ENCODE measurements at places on chromosomes 5 and 9.

- DNase-seq, result no peak
Observed at GRCh38 chr5:58184910-58185309, 275.0 kb downstream of the PLK2 start.

DNA sequence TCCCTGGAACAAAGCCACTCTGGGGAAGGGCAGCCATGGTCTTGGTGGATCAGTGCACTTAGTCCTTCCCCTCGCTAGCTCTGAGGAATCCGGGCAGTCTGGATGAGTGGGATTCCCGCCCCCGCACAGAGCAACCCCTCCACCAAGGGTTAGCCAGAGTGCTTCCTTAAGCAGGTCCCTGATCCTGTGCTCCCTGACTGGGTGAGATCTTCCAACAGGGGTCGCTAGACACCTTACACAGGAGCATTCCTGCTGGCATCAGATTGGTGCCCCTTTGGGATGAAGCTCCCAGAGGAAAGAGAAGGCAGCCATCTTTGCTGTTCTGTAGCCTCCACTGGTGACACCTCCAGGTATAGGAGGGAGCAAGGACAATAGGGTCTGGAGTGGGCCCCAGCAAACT is 228.8 kb downstream of the AP3B1 start:
- peak; percentile 7 for DNase-seq

DNA sequence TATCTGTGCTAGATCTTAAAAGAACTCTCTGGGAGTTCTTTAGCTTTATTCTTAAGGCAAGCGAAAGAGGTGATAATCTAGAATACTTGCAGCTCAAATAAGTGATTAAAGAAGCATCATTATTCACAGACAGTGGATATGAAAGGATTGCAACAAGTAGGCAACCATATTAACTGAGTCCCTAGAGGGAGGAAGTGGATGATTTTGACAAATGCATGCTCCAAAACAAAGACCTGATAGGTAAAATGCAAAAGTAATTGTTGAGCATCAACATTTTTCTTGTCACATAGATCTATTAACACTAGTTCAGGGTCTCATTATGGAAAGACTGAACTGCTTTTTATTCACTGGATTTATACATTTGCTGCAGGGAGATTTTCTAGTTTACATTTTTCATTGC is 109.1 kb downstream of the EDIL3 start:
- no peak for DNase-seq

DNA sequence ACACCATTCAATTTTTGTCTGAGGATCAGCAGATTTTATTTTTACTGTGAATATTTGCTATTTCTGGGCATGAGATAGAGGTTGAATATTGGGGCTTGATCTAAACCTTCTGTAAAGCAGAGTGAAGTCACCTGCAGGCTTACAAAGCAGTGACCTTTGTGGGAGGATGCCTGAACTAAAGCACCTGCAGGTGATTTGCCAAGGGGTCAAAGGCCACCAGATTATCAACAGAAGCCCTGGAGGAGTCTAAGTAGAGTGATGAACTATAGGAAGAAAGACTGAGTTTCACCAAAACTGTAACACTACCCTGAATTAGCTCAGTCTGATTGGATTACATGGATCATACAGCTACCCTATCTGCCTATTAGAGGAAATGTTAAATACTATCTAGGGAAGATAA is 144.3 kb upstream of the PRLR start:
- no peak for DNase-seq

DNA sequence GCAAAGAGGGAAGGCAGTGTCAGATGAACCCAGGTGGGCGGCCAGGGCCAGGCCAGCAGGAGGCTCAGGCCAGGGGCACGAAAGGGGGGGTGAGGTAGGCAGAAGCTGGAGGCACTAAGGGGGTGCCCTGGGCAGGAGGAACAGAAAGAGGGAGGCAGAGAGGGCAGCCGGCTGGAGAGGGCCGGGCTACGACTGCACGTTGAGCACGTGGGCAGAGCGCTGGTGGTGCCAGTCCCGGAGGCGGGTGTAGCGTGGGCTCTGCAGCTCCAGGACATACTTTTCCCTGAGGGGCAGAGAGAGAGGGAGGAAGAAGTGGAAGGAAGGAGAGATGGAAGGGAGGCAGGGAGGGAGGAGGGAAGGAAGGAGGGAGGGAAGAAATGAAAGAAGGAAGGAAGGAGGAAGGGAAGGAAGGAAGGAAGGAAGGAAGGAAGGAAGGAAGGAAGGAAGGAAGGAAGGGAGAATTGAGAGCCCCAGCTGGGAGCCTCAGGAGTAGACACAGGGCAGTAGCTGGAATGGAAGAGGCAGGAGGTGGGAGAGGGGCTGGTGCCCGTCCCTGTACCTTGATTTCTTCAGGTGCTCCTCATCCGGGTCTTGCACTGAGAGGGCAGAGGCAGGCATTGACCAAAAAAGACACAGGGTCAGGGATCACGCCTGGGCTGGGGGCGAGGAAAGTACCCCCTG is 7.0 kb downstream of the PDLIM7 start:
- DNase-seq, result no peak

GRCh38 chr5:375921-376798 is 54.6 kb downstream of the AHRR start:
- no peak for DNase-seq

GRCh38 chr5:29208024-29208423 is 1985.5 kb upstream of the CDH6 start:
- no peak for DNase-seq

GRCh38 chr5:6885581-6885980 is 172.3 kb downstream of the TENT4A start:
- DNase-seq, result no peak

DNA sequence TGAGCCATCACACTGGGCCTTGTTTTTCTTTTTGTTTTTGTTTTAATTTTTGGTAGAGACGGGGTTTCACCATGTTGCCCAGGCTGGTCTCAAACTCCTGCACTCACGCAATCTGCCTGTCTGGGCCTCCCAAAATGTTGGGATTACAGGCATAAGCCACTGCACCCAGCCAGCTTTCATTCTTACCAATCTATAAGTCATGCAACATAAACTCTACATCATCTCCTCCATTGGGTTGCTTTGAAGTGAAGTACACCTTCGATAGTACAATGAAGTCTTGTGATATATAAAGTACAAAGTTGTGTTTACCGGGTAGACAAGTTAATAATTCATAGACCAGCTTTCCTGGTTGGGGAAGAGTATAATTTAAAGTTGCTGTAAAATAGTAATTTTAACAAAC is 8.8 kb upstream of the CDK7 start:
- no peak for DNase-seq

- DNase-seq, result no peak
Observed at GRCh38 chr5:107135391-107135790, 535.3 kb downstream of the EFNA5 start.

DNA sequence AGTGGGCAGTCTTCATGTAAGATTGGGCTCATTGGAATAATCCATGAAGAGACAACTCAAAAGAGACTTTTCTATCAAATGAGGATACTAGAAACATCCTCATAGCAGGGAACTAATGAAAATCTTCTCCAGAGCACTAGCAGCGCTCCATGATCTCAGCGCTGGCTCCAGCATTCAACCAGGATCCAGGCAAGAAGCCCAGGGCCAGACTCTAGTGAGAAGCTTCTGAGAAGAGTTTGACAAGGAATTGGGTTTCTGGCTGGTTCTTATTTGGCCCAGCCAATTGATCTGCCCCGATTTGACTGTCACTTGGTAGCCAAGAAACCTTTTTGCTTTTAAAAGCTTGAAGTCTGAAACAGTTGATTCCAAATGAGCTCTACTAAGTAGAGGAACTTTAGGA is 60.1 kb downstream of the AOPEP start:
- DNase-seq, result no peak

- DNase-seq, result no peak
Observed at GRCh38 chr9:113350107-113350661, 843 bp downstream of the BSPRY start.

- no peak for DNase-seq
Observed at GRCh38 chr9:126395439-126396212, 69.0 kb downstream of the MVB12B start.

GRCh38 chr5:102590467-102590866 is 91.7 kb upstream of the SLCO6A1 start:
- no peak for DNase-seq

DNA sequence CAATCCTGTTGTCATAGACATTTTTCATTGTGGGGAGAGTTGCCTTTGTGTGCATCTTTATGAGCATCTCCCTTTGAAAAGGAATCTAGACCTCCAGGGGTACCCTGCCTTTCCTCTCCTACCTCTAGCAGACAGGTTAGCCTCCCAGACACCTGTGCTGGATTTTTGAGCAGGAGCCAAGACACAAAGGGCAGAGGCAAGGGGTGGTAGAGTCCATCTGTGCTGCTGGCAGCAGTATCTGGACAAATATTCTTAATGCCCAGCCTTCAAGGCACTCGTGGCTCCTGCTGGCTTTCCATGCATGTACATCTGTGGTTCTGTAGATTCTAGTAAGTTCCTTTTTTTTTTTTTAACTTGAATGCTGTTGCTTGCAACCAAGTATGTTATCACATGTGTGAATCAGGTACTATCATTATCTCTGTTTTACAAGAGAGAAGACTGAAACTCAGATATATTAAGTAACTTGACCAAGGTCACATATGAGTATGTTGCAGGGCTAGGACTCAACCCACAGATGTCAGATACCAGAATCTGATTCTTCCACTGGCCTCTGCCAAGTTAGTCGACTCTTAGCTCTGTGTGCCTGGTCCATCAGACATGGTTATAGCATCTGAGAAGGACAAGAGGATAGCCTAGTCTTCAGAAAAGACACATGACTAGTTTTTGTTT is 32.9 kb upstream of the GPR151 start:
- DNase-seq, result no peak

DNA sequence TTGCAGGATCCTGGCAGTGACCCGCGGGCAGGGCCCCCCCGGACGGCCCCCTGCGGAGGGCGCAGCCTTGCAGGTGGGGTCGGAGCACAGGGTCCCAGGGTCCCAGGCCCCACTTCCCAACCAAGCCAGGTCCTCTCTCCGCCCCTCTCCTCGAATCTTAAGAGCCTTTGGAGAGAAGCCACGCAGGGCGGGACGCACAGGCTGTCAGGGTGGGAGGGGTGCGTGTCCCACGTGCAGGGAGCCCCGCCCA is 18.4 kb upstream of the EGFL7 start:
- no peak for DNase-seq

DNA sequence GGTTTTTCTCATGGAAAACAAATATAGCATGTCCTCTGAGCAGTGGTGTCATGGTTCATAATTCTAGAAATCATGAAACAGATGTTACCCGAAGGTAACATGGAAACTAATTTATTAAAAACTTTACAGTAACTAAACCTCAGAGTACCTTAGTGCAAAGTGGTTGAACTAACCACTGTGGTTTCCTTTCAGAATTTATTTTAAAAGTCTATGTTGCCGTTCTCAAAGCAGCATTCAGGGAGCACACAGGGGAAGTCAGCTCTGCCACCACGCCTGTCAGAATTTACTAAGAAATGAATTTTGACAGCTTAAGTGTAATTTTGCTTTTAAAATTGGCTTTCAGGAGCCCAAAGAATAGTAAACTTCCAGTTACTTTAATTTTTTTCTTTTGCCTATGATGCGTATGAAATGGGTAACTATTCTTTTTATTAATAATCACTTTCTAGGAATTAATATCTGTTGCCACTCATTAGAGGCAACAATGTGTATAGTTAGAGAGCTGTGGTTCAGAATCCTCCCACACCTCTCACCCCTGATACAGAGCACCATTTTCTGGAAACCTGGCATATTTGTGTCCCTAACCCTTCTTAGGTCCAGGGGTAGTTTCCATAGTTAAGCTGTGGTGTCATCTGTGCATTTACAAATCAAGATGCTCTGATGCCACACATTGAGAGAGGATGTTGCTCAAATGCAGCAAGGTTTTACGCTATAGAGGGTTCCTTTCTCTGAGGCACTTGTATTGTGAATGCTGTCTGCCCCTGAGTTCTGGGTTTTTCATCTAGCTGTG is 202.6 kb downstream of the ZSWIM6 start:
- no peak for DNase-seq

DNA sequence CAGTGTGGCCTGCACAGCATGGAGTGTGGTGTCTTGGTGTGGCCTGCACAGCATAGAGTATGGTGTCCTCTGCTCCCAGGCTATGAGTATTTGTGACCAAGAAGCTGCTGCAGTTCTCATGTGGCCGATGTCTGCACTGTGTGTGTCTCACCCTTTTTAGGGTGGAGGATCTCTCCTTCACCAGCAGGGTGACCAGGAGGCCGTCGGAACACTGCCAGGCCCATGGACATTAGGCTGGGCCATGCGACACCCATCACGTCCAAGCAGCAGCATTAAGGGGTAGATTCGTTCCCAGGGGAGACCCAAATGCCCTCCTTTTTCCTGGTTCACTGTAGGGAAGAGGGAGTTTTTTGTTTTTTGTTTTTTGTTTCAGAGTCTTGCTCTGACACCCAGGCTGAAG is 115.3 kb upstream of the SPIN1 start:
- DNase-seq, result no peak

DNA sequence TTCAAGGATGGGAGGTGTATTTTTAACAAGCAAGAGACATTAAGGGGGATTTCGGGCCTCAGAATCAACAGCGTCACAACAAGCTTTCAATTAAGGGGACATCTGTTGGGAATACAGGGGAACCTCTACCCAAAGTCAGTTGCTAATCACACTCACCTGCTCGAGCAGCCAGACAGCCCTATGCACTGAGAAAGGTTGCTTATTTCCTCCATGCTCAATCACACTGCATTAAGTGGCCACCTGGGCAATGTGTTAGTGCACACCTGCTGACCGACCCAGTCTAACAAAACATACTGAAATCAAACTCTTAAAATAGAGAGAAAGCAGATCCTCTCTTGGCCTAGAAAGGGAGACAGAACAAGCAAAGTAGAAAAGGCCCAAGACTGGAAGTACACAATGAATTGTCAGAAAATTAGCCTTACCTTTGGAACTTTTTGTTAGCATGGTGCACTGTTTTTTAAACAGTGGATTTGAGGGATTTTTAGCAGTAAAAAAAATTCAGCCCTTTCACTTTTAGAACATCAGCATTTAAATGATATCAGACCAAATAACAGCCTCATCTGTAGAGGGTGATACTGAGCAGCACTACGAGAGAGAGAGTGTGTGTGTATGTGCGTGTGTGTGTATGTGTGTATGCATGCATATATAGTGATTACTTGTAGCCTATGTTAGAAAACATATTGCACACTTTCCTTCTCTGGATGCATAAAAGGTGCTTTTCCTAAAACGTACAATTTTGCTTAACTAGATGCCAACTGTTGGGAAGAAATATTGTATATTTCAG is 1118.6 kb upstream of the DMAC1 start:
- no peak for DNase-seq

GRCh38 chr5:135222771-135223170 is 176.3 kb downstream of the MACROH2A1 start:
- DNase-seq, result no peak

DNA sequence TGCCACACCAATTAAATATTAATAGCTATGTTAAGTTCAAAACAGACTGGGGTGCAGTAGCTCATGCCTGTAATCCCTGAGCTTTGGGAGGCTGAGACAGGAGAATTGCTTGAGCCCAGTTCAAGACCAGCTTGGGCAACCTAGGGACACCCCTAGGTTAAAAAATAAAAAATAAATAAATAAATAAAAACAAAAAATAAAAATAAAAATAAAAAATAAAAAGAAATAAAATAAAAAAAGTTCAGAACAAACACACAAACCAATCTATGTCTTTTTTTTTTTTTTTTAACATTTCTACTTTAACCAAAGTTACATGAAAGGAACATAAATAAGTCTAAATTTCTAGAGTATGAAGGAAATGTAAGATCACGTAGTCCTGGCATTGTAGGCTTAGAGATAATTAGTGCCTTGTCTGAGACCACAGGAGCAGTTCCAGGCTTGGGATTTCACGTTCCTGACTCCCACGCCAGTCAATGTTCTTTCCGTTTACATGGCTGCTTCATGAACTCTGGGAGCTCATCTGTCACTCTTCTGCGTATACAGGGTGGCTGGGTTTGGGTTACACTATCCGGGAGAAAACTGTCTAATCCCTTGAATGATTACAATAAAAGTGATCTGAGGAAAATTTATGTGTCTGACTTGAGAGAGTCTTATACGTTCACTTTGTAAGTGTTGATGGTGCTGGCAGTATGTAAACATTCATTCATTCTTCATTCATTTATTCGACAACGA is 85.2 kb downstream of the KIAA1958 start:
- DNase-seq, result no peak

Measured in endothelial cell (in vitro differentiated cells).